GM23248 (cell line): ENCODE measurements at places on chromosomes 2 and 18. TPM values are rescaled to one million over a fixed set of nuclear protein-coding genes. Genes with fewer than 3 reads are reported as not detected.

- no peak for DNase-seq
Observed at GRCh38 chr2:68119504-68119903, 38.2 kb upstream of the PNO1 start.

- DNase-seq: peak; percentile 37
Observed at GRCh38 chr2:161161074-161161706, 962 bp downstream of the TANK start.

- DNase-seq: no peak
Observed at GRCh38 chr18:50330176-50330575, 42.7 kb upstream of the CXXC1 start.

DNA sequence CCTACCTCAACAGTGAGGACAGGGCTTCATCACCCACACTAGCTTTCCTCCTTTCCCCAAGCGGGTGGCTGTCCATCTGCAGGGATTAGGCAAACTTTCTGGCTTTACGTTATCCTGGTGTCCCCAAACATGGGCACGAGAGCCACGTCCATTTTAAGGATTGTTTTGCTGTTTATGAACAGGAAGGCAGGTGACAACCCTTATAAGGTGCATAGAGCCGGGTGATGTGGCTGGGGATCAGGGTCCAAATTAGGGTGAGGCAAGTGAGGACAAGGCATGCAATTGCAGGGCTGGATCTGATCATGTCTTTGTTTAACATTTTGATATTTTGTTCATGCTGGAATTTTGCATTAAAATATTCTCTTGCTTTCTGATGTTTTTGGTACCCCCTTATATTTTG is 27.6 kb upstream of the ITGA6 start:
- DNase-seq: no peak

DNA sequence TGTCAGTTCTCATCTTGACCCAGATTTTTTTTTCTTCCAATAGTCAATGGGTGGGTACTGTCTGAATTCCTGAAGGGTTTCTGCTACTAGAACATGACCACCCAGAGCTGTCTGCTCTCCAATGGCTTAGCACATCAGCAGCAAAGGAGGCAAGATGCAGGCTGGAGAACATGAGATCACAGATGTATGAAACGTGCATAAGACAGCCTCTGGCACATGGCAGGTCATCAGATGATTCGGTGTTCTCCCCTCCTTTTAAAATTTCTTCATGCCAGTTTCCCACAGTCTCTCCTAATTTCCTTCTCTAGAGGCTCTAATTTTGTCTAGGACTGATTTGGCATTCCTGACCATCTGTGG is 359.3 kb upstream of the TNP1 start:
- peak; percentile 51 for DNase-seq

- DNase-seq: no peak
Observed at GRCh38 chr18:31538837-31539236, 40.9 kb downstream of the DSG2 start.

GRCh38 chr2:108621087-108621559 is 86.9 kb downstream of the LIMS1 start:
- DNase-seq: peak; percentile 20

- no peak for DNase-seq
Observed at GRCh38 chr2:231113489-231113888, 11.4 kb downstream of the HTR2B start.

SRD5A2 gene
- not detected in 2 replicates for total RNA-seq

FTCDNL1 gene
- 0.13 and 0.65 TPM in 2 replicates for total RNA-seq
